Activated CD4-positive, alpha-beta T cell treated with anti-CD3 and anti-CD28 coated beads for 24 hours (primary cell): ENCODE measurements at places on chromosomes 6 and 20.

DNA sequence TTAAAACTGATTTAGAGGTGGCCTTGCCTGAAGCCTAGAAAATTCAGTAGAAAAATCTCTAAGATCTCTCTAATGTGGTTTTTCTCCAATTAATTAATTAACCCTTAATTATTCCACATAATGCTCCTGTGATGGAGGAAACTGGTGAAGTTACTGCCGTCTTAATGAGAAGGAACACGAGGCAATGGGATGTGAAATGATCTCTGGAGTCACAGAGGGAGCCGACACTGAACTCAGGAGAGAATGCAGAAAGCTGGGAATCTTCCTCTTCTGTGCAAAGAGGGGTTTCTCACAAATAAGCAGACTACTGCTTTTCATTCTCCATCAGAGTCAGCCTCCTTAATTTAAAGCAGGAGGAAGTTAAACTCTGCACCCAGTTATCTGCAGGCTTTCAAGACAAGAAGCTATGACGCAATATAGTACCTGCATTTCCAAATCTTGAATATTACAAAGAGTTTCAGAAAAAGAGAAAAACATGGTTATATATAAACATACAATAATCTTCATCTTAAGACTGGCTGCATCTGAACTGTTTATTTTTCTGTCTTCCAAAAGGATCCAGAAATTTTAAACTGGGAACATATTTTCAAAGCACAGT, 18.1 kb upstream of the SNRPB2 start:
- DNase-seq = no peak

DNA sequence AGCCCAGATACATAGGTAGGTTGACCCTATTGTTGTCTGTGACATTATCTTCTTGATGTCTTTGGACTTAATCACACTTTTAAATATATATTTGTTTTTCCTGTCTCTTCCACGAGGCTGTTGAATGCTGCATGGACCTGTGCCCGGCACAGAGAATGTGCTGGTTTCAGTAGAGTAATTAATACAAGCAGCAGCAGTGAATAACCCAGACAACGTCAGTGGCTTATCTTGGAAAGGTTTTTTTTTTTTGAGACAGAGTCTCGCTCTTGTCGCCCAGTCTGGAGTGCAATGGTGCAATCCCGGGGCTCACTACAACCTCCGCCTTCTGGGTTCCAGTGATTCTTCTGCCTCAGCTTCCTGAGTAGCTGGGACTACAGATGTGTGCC, 108.2 kb downstream of the CDH26 start:
- no peak for DNase-seq

DNA sequence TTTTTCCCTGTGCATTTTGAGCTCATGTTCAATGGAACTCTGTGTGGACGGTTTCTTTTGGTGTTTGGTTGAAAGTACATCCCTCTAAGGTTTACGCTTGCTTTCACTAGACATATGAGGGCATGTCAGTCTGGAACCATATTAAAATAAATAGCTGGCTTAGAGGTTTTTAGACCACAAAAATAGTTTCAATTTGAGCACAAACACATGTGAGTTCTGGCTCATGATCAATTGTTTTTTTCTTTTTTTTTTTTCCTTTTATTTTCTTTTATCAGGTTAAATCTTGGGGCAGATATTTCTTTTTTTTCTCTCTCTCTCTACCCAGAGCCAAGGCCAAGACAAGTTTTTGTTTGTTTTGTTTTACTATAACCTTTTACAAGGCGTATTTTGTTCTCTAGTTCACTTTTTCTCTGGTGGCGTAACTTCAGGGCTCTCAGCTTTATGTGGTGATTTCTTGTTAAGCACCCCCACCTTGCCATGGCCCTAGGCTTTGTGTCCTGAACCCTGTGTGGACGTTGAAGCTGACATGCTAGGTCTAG, 92.9 kb downstream of the SHLD1 start:
- DNase-seq = no peak

DNA sequence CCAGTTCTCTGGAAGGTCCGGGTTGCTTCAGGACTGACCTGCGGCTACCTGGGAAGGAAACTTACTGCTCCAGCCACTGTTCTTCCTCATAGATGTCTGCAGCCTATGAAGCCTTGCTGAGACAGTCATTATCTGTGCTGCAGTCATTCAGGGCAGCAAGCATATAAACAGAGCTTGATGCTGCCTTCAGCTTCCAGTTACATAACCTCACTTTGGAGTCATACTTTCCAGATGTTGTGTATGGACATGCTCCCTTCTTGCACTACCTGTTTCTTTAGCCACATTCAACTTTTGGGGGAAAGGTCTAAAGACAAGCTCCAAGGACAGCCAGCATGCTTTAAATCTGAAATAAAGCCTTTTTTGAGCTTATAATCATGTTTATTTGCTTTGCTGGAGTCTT, 98.1 kb downstream of the SLC24A3 start:
- DNase-seq = no peak

DNA sequence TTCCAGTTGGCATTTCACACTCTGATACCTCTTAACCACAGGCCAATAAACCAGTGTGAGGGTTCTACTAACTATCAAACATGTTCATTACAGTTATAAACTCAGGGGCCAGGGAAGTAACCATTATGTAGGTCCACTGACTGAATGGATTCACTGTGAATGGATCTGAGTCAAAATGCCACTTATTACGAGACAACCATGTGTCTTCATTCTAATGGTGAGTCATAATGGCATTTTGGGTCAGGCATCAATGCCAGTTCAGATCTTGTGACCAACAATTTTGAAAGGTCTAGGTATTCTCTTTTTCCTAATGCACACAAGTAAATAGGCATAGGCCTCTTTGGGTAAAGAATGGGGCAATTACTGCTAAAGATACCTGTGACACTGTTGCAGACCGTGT, 112.2 kb upstream of the HEY2 start:
- no peak for DNase-seq

- no peak for DNase-seq
These were observed 222.9 kb upstream of the DEFB112 start for GRCh38 chr6:50272611-50273010.
